Sigmoid colon (tissue), 7 donors: ENCODE measurements at places on chromosomes 3 and 15. TPM values are rescaled to one million over a fixed set of nuclear protein-coding genes. Genes with fewer than 3 reads are reported as not detected.

Gene ECE2
- total RNA-seq: 1.1 TPM

Gene SERP1
- total RNA-seq: 195 TPM

Gene RBP2
- not detected for total RNA-seq

GRCh38 chr3:115062412-115062956, 84.6 kb downstream of the ZBTB20 start:
- DNase-seq: no peak

Gene GPR160
- 0.16 TPM for total RNA-seq

Gene GFM1
- total RNA-seq: 46.4 TPM

Gene LMCD1
- total RNA-seq: 9.7 TPM

Gene CCDC191
- 5.5 TPM for total RNA-seq

DNA sequence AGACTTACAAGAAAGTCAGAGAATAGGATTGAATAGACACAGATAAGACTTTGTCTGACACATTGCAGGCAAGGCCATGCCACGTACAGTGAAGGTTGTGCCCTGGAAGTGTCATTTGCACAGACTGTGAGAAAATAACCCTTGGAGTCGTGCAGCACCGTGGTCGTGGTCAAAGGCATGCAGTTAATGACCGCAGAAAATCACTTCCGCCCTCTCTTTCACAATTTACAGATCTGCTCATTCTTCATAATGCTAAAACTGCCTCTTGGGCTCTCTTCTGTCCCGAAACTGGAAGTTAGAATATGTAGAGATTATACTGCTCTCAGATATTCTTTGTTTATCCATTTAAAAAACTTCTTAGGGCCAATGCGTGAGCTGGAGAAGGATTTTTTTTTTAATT, 73.2 kb upstream of the CTXND1 start:
- DNase-seq: no peak

Gene CHRNA7
- total RNA-seq: 3.9 TPM

DNA sequence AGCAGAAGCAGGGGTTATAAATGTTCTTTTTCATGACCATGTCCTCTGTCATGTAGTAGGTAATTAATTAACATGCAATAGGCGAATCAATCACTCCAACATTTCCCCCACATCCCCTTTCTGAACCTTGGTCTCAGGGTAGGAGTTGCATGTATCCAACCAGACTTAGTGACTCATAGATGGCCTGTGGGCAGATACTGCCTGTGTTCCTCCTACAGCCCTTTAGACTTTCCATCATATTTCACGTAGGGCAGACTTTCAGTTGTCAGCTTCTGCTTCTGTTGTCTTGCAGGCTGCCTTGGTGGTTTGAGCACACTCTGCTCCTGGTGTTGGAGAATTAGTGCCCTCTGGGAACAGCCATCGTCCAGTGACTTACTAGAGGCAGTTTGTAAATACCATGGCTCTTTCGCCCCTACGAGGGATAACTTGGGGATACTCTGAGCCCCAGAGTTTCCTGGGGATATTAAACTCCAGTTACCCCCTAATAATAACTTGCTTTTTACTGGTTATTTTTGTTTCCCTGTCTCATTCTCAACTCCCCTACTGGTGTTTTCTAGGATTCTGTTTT, 244.4 kb downstream of the EDEM1 start:
- no peak for DNase-seq

Gene PLAAT1
- total RNA-seq: 3.3 TPM

Gene CPLX3
- not detected for total RNA-seq

DNA sequence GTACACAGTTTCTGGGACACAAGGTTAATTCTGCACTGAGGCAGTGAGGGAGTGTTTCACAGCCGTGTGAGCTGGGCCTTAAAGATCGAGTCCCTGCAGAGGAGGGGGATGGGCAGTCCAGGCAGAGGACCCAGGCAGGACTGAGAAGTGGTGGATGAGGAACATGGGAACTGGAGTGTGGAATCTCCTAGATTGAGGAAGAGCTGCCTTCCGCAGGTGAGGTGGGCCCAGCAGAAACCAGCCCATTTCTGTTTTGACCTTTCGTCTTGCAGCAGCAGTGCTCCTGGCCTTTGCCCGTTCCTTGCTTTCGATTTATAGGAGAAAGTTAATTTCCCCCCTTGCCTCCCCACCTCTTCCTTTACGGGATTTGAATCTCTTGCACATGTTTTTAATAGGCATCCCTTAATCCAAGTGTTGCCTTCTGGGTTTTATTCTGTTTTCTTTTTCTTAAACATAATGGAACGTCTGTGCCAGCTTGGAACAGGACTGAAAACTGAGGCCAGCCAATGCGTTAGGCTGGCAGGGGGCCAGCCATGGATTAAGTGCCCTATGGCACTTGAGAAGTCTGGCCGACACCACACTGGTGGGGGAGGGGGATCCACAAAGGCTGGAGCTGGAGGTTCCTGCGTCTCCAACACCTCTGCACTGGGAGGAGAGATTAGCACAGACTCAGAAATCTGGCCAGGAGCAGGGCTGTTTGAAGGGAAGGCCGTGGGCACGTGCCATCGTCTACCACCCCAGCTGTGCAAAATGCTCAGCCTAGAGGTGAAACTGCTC, 78.1 kb downstream of the AAGAB start:
- no peak for DNase-seq

- DNase-seq: no peak
These were observed 4.6 kb upstream of the EPB42 start for GRCh38 chr15:43225201-43225949.

Gene LMLN
- 6.4 TPM for total RNA-seq

Gene BCL2A1
- 1.9 TPM for total RNA-seq

- no peak for DNase-seq
These were observed 102.1 kb upstream of the CMC1 start for GRCh38 chr3:28139288-28139687.

DNA sequence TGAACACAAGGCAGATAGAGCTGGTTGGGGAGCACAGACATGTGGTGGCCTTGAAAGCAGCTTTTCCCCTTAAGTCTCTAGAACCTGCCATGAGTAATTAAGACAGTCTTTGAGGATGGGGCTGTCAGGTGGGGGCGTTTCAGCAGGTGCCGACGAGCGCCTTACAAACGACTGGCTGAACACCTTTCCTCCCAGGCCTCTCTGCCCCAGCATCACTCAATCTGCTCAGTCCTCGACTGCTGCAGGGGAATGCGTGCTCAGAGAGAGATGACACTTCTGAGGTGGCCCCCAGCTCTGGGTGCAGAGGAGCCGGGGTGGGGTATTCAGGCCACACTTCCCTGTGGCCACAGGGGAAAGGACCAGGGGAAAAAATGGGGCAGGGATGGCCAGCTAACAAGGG, 8.1 kb upstream of the NCKIPSD start:
- no peak for DNase-seq

DNA sequence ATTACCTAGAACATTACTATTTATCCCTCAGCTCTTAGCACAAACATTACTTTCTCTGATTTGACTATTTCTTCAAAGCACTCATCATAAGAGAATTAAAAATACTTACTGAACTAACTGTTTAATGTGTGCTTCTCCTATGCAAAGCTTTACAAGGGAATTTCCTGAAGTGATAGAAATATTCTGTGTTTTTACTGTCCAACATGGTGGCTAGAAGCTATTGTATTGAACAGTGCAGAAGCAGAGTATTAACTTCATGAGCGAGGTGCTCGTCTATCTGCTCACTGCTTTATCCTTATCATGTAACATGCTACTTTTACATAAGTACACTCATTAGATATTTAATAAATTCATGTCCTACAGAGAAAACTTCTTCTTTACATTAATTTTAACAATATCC, 239.1 kb downstream of the ISL2 start:
- no peak for DNase-seq

- no peak for DNase-seq
These were observed 10.5 kb upstream of the BLM start for GRCh38 chr15:90706394-90707327.

Gene GPR62
- total RNA-seq: 1.1 TPM

GRCh38 chr3:89223188-89223587, 115.8 kb downstream of the EPHA3 start:
- DNase-seq: no peak

Gene IL1RAP
- 4.4 TPM for total RNA-seq

Gene ISG20
- total RNA-seq: 20.1 TPM

GRCh38 chr3:190522621-190523222, 8.8 kb downstream of the IL1RAP start:
- DNase-seq: no peak

GRCh38 chr3:152505926-152506325, 237.2 kb downstream of the MBNL1 start:
- DNase-seq: no peak

- DNase-seq: no peak
These were observed 700.6 kb upstream of the GOLIM4 start for GRCh38 chr3:168796339-168796738.

Gene SEC61A1
- 52.3 TPM for total RNA-seq

GRCh38 chr3:69328103-69328962, 57.6 kb downstream of the FRMD4B start:
- no peak for DNase-seq

Gene QTRT2
- 12.4 TPM for total RNA-seq

- DNase-seq: no peak
These were observed 72.7 kb downstream of the PEAK1 start for GRCh38 chr15:77347197-77347596.
